ENCODE measurements at places on chromosomes 5 and 9. TPM values are rescaled to one million over a fixed set of nuclear protein-coding genes. Genes with fewer than 3 reads are reported as not detected.
A peak's percentile ranks its signal among the peaks of the same experiment; 100 is the strongest.

CHSY3 gene
- not detected for total RNA-seq

DNA sequence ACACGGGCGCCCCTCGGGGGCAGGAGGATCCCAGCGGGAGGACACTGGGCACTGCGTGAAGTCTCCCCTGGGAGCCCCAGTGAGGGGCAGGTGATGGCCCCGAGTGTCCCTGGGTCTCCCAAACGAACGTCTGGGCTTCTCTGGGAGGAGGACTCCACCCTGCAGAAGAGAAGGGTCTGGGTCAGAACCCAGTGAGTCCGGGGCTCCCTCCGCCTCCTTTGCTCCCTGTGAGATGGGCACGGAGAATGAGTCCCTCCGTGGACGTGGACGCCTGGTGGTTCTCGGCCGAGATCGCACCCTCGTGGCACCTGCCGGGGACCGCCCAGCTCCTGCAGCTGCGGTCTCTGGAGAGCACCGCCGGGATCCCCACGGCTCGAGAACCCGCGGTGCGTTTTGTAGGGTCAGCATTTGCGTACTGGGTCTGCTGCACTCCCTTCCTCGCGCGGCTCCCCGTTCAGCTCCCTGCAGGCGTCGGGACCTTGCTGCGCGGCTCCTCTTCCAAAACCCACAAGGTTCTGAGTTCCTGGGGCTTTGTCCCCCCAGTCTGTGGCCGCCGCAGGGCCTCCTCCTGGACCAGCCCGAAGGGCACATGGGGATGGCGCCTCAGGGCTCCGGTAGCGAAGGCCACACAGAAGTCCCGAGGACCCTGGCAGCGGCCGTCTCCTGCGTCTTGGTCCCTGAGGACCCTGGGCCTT is 10.2 kb upstream of the CEP72 start:
- DNase-seq = no peak

GRCh38 chr5:96687812-96688453 is 25.8 kb downstream of the CAST start:
- peak; percentile 60 for DNase-seq

DNA sequence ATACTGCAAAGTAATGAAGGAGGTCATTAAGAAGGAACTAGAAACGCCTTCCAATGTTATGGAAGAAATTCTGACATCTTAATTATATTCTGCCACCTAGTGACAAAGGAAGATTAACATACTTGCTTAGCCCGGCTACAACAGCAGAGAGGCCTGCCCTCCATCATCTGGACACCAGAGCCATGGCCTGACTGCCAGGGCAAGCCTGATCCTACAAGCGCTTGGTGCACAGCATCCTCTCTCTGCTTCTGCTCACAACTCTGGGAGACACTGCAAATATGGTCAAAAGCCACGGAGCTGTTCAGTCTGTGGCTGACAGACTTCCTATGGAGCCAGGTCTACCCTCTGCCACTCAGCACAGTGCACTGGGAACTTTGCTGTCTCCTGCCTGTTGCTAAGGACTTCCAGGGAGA is 87.3 kb upstream of the SLC44A1 start:
- DNase-seq = peak; percentile 71

BAAT gene
- 0.57 TPM for total RNA-seq

GRCh38 chr5:131209506-131210150 is 38.9 kb downstream of the LYRM7 start:
- no peak for DNase-seq

PAX5 gene
- not detected for total RNA-seq

GRCh38 chr5:90399251-90399650 is 10.3 kb downstream of the CETN3 start:
- DNase-seq = no peak

FAM78A gene
- 1.2 TPM for total RNA-seq

DNA sequence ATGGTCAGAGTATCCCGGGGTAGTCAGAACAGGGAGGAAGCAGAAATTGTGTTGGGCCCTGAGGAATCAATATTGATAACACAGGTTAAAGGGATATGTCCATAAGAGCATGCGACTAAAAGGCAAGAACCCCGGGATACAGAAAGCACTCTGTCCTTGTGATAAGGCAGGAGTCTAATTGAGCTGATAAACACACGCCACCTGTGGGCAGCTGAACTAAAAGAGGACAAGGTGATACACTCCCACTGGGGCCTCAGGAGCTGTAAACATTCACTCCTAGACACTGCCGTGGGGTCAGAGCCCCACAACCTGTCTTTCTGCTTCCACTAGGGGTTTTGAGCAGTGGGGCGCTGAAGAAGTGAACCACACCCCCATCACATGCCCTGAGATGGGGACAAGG is 144.7 kb upstream of the MPDZ start:
- no peak for DNase-seq

GRCh38 chr9:113152699-113153098 is 1.9 kb downstream of the SLC31A2 start:
- no peak for DNase-seq

GRCh38 chr5:32207355-32207634 is 33.2 kb upstream of the GOLPH3 start:
- DNase-seq = no peak

- DNase-seq = no peak
Measured at GRCh38 chr5:172939071-172939470, 20.2 kb upstream of the RPL26L1 start.

GRCh38 chr5:180381428-180381827 is 28.3 kb upstream of the GFPT2 start:
- DNase-seq = no peak

- DNase-seq = no peak
Measured at GRCh38 chr5:161513942-161514341, 32.6 kb downstream of the GABRB2 start.

DNA sequence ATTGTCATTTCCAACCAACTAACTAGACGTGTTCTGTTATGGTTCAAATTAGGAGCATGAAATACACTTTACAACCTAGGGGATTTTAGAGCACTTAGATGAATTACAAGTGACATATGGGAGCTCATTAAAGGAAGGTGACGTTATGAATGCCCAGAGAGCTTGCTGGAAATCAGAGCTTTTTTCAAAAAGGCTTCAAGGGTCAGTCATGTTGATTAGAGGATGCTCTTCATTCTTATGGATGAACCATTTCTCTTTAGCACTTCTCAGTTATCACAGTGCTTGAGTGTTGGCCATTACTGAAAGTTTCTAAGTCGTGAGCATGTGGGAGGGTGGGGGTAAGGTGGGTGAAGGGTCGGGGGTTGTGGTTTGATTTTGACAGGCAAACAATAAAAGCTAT is 1245.5 kb upstream of the DMAC1 start:
- no peak for DNase-seq

DNA sequence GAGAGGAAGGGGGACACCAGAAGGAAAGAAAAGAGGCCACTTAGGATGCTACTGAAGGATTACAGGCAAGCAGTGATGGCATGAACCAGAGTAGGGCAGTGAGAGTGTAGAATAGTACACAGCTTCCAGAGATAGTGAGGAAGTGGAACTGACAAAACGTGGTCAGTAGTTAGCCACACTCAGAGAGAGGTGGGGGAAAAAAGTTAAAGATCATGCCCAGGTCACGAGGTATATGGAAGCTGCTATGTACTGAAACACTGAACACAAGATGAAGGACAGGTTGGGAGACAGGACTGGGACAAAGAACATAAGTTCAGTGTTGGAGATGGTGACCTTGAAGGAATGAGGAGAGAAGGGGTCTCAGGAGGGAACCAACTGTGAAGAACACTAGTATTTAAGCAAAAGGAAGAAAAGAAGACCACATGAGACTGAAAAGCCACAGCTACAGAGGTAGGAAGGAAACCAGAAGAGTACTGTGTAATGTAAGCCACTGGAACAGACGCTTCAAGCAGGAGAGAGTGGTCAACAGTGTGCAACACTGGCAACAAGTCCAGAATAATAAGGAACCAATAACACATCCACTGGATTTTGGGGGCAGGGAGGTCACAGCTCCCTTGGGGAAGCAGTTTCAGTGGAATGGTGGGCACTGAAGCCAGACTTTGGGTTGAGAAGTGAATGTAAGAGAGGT is 45.5 kb downstream of the ELL2 start:
- DNase-seq = no peak

SARDH gene
- 2.7 TPM for total RNA-seq

GRCh38 chr9:124001458-124001799 is 10.1 kb upstream of the LHX2 start:
- DNase-seq = no peak

GRCh38 chr5:171956314-171956713 is 50.1 kb downstream of the FBXW11 start:
- DNase-seq = no peak

ZFP37 gene
- not detected for total RNA-seq

FOXI1 gene
- total RNA-seq = not detected

- DNase-seq = peak; percentile 86
Measured at GRCh38 chr5:58085800-58086199, 374.1 kb downstream of the PLK2 start.

PCDHB11 gene
- 0.23 TPM for total RNA-seq

Data from HT-29 (cell line).